ENCODE measurements at places on chromosomes 2 and 18.
A peak's percentile ranks its signal among the peaks of the same experiment; 100 is the strongest.

DNA sequence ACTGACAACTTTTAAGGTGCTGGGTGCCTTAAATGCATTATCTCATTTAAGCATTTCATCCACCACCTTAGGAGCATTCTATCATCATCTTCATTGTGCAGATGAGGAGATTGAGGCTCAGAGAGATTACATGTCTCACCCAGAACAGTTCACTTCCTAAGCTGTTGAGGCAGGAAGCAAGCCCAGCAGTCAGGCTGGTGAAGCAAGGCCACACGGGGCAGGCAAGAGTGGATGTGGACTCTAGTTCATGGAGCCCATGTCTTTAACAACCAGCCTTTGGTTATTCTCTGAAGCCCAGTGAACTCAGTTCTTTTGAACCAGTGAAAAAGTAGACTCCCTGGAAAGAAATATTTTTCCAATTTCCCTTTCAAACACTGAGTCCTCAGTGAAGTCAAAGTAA is 294.8 kb upstream of the MGAT5 start:
- no peak for DNase-seq

- DNase-seq = no peak
These were observed 4.6 kb downstream of the MARCHF7 start for GRCh38 chr2:159716857-159717256.

GRCh38 chr2:99648178-99648844 is 158.5 kb upstream of the REV1 start:
- DNase-seq = no peak

GRCh38 chr2:182117196-182117595 is 131.5 kb downstream of the PPP1R1C start:
- no peak for DNase-seq

DNA sequence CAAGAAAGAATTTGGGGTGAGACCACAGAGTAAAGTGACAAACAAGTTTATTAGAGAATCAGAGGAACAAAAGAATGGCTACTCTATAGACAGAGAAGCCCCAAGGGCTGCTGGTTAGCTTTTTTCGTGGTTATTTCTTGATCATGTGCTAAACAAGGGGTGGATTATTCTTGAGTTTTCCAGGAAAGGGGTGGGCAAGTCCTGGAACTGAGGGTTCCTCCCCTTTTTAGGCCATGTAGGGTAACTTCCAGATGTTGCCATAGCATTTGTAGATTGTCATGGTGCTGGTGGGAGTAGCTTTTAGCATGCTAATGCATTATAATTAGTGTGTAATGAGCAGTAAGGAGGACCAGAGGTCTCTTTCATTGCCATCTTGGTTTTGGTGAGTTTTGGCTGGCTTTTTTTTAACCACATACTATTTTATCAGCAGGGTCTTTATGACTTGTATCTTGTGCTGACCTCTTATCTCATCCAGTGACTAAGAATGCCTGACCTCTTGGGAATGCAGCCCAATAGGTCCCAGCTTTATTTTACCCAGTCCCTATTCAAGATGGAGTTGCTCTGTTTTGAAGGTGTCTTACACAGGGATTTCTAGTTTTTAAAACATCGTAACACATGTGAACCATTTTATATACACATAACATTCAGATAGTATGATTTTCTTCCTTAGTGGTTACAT is 77.8 kb downstream of the MYO1B start:
- no peak for DNase-seq

DNA sequence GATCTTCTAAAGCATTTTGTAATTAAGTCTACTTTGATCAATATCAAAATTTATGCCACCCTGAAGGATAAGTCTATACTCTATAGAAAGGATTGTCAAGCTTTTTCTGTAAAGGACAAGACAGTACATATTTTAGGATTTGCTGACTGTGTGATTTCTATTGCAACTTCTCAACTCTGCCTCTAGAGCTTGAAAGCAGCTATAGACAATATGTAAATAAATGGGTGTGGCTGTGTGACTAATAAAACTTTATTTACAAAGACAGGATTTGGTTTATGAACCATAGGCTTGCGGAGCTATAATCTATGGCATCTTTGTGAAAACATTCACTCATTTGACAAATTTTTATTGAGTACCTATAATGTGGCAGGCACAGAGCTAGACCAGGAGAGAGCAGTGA is 18.4 kb downstream of the UPP2 start:
- no peak for DNase-seq

GRCh38 chr18:36636237-36636817 is 192.5 kb downstream of the TPGS2 start:
- DNase-seq = no peak

- no peak for DNase-seq
These were observed 46.8 kb upstream of the ITPRID2 start for GRCh38 chr2:181844551-181845290.

GRCh38 chr2:121095257-121096080 is 189.5 kb downstream of the TFCP2L1 start:
- peak; percentile 54 for DNase-seq

GRCh38 chr18:63994783-63995399 is 25.0 kb downstream of the SERPINB8 start:
- peak; percentile 77 for DNase-seq

- DNase-seq = no peak
These were observed 123.9 kb downstream of the ZFP36L2 start for GRCh38 chr2:43102366-43103092.

DNA sequence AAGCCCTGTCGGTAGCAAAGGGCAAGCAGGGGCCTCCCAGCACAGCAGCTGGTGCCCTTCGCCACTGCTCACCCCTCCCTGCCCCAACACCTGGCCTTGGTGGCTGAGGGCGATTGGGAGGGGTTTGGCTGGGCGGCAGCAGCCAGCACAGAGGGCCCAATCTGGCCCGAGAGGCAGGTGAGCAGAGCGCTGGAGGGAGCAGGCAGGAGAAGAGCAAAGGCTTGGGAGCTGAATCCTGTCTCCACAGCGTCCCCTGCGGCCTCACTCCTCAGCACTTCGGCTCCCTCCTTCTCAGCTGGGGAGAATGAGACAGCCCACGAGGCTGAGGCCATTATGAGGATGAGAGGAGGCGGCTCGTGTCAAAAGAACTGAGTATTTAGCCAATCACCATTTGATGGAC is 74.9 kb upstream of the TAF1B start:
- no peak for DNase-seq

- no peak for DNase-seq
These were observed 21.4 kb upstream of the MGAT5 start for GRCh38 chr2:134232461-134232860.

DNA sequence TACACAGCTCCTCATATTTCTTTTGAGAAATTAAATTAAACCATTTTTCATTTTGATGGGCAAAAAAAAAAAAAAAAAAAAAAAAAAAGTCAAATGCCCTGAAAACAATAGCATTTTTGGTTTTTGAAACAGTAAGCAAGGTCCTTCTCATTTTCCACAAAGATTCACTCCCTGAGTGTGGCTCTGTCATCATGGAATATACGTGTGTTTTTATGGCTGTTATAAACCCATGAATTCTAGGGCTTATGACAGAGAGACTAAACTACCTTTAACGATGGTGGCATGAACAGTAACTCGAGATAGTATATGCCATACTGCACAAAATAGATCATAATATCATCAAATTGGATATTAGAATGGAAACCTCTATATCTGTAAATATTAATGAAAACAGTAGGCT is 179.2 kb upstream of the ZNF521 start:
- no peak for DNase-seq

DNA sequence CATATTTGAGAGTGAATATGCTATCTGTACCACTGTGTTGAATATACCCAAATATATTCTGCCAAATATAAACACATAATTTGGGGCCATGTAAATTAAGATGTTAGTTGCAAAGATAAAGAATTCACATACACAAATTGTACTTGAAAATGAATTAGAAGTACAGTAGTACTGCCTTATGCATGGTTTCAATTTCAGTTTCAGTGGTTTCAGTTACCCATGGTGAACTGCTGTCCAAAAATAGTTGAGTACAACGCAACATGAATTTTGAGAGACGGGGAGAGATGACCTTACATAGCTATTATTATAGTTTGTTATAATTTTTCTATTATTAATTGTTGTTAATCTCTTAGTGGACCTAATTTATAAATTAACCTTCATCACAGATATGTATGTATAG is 1313.0 kb upstream of the FAM98A start:
- no peak for DNase-seq

GRCh38 chr18:50142441-50143120 is 52.4 kb downstream of the MYO5B start:
- no peak for DNase-seq

GRCh38 chr2:208379192-208379591 is 27.4 kb upstream of the PTH2R start:
- DNase-seq = no peak

GRCh38 chr2:60678551-60678950 is 77.5 kb upstream of the PAPOLG start:
- DNase-seq = no peak

GRCh38 chr2:171515672-171516298 is 6.5 kb upstream of the CYBRD1 start:
- DNase-seq = peak; percentile 90

DNA sequence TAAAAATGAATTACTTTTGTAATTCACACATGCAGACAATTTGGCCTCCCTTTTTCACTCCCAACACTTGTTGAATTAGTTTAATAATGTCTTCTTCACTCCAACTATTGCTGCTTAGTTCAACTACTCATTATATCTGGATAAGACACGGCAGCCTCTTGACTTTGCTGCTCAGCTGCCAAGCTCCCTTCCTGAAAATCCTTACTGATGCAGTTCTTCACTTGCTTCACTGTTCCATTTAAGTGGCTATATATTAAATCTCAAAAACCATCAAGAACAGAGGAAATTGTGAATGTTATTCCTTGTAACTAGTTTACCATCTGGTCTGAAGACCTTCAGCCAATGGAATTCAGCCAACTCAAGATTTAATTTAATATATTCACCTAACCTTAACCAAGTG is 127.1 kb downstream of the NCOA1 start:
- no peak for DNase-seq

- DNase-seq = no peak
These were observed 640.2 kb downstream of the RNF144A start for GRCh38 chr2:7557376-7557775.

- DNase-seq = peak; percentile 69
These were observed 209.3 kb downstream of the SLC4A3 start for GRCh38 chr2:219836647-219837177.
